Fibroblast of lung (primary cell): ENCODE measurements at places on chromosomes 4 and X. TPM values are rescaled to one million over a fixed set of nuclear protein-coding genes. Genes with fewer than 3 reads are reported as not detected.

SNCA gene
- 6.8 and 7.7 TPM in 2 replicates for total RNA-seq

PCDH18 gene
- 163 and 542 TPM in 2 replicates for total RNA-seq

CYP2U1 gene
- total RNA-seq: 21.3 and 24.3 TPM in 2 replicates

SCRG1 gene
- total RNA-seq: 0.17 and 1.0 TPM in 2 replicates

MGST2 gene
- total RNA-seq: 4.6 and 5.3 TPM in 2 replicates

EXOC1L gene
- not detected in 2 replicates for total RNA-seq

GAB1 gene
- total RNA-seq: 8.5 and 10.6 TPM in 2 replicates

NEUROG2 gene
- total RNA-seq: not detected in 2 replicates

NXF2 gene
- total RNA-seq: not detected in 2 replicates

SRPX2 gene
- 13.4 and 18.2 TPM in 2 replicates for total RNA-seq

VEGFD gene
- total RNA-seq: 2.0 and 2.1 TPM in 2 replicates

GAGE2A gene
- not detected in 2 replicates for total RNA-seq
